ENCODE measurements at places on chromosomes 12 and 14.

GRCh38 chr14:61542848-61543790, 152.2 kb upstream of the HIF1A start:
- no peaks in the 10 kb centered on the region for H3K4me1 ChIP-seq
- peaks cover 76% of the 10 kb centered on the region for H3K36me3 ChIP-seq
- H3K4me3 ChIP-seq = no peak overlapping the region
- H3K27ac ChIP-seq = no peak overlapping the region
- no peaks in the 10 kb centered on the region for H3K27me3 ChIP-seq
- no peak for DNase-seq

GRCh38 chr12:98045395-98045794, 470.0 kb upstream of the TMPO start:
- H3K4me1 ChIP-seq = no peaks in the 10 kb centered on the region
- no peaks in the 10 kb centered on the region for H3K27me3 ChIP-seq
- H3K36me3 ChIP-seq = no peaks in the 10 kb centered on the region
- H3K4me3 ChIP-seq = no peak overlapping the region

DNA sequence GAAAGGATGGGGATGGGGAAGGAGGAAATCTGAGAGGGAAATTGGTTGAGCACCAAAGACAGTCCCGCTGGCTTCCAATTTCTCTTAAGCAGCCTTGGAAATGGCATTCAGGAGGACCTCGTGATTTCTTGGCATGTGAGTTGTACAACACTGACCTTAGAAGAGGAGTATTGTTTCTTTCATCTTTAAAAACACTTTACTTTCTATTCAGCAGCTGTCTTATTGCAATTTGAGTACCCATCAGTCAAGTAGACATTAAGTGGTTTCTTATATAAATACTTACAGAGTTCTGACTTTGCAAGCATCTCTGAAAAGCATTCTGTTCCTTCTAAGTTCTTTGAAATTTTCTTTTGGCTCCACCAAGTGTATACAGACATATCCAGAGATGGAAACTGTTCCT, 83.2 kb downstream of the LMNTD1 start:
- H3K27me3 ChIP-seq = no peaks in the 10 kb centered on the region
- H3K4me1 ChIP-seq = no peaks in the 10 kb centered on the region
- no peaks in the 10 kb centered on the region for H3K36me3 ChIP-seq
- DNase-seq = no peak
- H3K27ac ChIP-seq = no peak overlapping the region

DNA sequence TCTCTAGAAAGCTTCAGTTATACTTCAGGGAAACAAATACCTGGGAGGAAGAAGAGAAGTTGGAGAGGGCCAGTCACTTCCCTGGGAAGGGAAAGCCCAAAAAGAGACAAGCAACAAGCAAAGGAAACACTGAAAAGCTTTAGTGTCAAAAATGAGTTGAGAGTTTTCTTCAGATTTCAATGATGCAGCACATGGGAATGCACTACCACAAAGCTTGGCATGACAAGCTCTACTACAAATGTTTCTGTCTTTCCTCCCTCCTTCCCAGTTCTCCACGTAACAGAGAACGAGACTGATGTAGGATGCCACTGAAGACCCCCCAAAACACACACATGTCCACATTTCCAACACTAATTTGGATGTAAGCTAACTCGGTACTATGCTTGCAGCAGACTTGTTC, 26.8 kb upstream of the ADAMTS20 start:
- no peaks in the 10 kb centered on the region for H3K36me3 ChIP-seq
- DNase-seq = no peak
- no peak overlapping the region for H3K4me3 ChIP-seq
- no peaks in the 10 kb centered on the region for H3K4me1 ChIP-seq
- no peak overlapping the region for H3K27ac ChIP-seq
